ENCODE measurements at places on chromosomes 2 and 18. TPM values are rescaled to one million over a fixed set of nuclear protein-coding genes. Genes with fewer than 3 reads are reported as not detected.

CXCR4 gene
- 106 TPM for total RNA-seq

TEX44 gene
- total RNA-seq, result not detected

SCN1A gene
- total RNA-seq, result not detected

DNA sequence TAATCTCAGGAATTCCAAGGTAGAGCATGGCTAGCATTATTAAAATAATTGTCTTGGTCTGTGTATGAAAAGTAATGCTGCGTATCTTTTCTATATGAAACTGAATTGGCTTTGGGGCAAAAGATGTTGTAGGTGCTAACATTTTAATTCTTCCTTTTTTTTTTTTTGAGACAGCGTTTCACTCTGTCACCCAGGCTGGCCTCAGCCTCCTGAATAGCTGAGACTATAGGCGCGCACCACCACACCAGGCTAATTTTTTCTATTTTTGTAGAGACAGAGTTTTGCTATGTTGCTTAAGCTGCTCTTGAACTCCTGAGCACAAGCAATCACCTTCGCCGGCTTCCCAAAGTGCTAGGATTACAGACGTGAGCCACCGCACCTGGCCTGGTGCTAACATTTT is 172.6 kb upstream of the STON1 start:
- no peak for DNase-seq

DNA sequence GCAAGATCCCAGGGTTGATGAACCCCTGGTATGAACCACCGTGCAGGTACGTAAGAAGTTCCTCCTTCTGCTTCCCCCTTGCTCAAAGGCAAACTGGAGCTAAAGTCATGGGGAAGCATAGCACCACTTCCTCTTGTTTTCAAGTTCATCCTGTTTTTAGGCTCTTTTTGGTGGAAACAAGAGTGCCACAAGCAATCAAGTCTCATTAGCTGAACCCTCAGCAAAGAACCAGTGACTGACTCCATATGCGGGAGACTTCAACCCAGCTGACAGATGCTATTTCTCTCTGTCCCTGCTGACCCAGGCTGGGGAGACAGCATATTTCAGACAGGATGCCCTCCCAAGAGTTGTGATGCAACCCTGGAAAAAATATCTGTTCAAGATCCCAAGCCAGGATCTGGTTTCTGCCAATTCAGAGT is 47.7 kb downstream of the BCL2 start:
- DNase-seq, result no peak
